ENCODE measurements at places on chromosomes 12 and 14.

DNA sequence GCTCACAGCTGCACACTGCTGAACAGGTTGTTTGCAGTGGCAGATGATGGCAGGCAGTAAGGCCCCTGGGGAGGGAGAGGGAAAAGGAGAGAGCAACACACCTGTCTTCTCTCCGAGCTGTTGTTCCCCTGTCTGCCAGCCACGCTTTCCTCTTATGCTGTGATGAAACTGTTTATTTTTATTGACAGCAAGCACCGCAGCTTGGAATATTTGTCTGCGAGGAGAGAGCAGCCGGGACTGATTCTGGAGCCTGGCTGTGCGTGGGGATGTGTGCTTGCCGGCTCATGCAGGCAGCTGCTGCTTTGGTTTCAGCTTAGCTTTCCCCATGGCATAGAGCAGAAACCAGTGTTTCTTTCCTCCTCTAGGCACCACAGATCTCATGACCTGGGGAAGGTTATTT, 58.7 kb upstream of the KCNA5 start:
- no peak for DNase-seq

DNA sequence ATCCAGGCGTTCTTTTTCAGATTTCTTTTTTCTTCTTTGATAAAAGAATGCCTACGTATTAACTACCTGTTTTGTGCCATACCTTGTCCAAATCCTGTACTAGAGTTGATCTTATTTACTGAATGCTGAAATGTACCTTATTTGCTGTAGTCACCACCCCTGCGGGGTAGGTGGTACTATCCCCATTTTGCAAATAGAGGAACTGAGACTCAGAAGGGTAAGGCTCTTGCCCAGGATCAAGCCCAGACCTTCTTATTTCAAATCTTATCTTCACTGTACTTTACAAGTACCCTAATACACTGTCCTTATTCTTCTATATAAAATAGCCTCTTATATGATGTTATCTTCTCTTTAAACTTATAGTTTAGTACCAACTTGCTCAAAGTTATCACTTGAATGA, 206.5 kb downstream of the SLC41A2 start:
- no peak for DNase-seq

DNA sequence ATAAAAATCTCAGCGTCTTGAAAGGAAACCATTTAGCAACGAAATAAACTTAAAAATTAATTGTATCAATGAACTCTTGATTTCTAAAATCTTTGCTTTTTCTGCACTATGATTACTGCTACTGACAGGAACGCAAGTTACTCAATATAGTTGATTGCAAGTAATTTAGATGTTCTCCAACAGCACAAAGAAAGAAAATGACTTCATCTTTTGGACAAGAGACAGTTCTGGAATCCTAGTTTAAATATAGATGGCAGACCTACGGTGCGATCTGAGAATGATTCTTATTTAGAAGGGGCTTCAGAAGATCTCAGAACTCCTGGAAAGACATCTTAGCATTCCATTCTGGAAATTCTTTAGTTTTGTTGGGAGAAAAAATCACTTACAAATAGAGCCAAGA, 1.4 kb upstream of the SUDS3 start:
- no peak for DNase-seq

DNA sequence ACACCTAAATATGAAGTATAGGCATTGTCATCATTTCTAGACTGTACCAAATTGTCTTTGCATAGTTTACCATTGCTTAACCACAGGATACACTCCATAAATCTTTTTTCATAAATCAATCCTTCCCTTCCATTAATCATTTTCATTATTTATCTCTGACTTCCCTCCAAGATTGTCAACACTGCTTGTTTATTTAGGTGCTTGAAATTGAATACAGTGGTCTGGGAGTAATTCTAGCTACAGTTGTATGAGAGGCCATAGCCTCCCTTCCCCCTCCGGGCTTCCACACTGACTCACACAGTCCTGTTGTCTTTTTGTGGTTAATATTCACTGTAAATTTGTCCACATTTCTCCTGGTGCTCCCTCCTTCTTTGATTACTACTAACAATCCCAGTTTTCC, 114.2 kb upstream of the ARID2 start:
- DNase-seq: no peak

DNA sequence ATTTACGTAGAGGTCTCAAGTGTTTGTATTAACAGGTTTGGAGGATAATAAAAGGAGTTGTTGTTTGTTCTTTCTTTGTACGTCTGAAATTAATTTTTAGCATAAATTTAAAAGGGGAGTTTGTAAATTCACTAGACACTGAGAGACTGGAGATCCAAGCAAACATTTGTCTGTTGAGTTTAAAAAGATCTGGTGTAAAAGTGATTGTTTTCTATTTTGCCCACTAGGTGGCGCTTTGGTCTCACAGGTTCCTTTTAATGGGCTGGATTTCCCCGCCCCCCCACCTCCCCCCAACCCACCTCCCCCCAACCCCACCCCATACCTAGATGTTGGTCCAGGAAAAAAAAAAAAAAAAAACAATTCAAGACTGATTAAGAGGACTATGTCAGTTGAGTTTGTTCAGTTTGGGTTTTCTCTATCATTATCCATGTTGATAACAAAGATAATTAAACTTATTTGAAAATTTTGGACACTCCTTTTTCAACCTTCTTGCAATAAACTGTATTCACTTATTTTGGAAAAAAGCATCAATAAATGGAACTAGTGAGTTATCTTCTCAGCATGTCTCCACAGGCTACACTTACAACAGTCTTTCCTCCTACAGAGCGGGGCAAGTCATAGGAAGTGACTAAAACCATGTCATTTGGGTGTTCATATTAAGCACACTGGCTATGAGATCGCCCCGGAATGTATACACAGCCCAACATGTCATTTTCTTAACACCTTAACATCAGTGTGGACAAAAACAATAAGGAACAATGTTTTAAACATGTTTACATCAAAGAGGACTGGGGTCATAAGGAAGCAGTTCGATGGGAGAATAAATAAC, 841.1 kb downstream of the NRXN3 start:
- DNase-seq: no peak

GRCh38 chr12:76288218-76288617, 60.0 kb downstream of the BBS10 start:
- DNase-seq: no peak

GRCh38 chr12:112615196-112615595, 176.4 kb upstream of the RPH3A start:
- no peak for DNase-seq

- no peak for DNase-seq
Observed at GRCh38 chr12:59620326-59620725, 24.5 kb downstream of the SLC16A7 start.

GRCh38 chr14:93914278-93914677, 12.9 kb upstream of the FAM181A start:
- DNase-seq: no peak

DNA sequence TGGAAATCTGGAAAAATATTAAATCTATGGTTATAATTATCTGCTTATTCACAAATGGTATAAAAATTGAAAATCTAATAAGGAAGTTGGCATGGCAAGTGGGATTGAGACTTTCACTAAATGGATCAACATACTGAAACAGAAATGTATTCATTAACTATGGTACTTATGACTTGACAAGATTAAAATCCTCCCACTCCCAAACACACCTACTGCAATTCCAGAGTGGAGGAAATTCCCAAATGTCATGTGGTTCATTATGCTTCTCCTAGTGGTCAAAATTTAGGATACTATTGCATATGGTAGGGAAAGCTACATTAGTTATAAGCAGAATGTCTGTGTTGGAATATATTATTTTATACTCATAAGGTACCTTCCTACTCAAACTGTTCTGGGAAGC, 265.3 kb upstream of the PRICKLE1 start:
- no peak for DNase-seq

DNA sequence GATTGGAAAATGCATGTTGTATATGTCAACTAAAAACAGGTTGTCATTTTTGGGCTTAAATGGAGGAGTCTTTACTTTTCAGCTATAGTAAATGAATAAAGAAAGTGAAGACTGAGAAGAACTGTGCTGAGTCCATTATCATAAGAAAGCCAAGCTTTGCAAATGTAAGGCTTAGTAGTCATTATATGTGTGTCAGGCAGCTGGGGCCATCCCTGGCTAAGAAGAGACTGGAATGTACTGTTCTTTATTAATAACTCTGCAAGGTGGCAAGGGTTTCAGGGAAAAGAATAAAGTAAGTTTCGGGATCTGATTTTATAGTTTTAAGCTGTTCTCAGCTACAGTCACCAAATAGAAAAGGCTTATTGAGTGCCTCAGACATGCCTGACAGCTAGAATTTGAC, 48.7 kb downstream of the SRGAP1 start:
- no peak for DNase-seq

GRCh38 chr12:10088955-10089900, 9.6 kb downstream of the CLEC1A start:
- no peak for DNase-seq

DNA sequence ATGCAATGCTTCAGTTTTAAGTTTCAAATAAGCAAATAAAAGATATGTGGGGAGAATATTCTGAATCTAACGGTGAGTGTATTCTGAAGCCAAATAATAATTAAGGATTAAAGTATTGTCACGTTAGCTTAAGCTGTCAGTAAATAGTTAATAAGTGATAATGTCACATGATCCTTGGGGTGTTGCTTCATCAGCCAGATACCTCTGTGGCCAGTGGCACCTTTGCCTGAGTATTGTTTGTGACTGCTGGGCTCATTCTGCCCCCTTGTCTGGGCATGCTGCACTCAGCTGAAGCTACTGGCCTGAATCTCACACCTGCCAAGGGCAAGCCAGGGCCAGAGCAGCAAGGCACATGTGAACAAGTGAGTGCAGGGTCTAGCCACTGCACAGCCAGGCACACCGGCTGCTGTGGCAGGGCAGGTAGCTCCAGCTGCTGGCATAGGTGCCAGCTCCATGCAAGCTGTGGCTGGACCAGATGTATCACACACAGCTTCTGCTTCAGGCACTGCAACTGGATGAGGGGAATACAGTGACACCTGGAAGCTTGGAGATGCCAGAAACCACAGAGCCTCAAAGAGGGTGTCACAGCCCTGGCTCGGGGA, 739.7 kb downstream of the SLC6A15 start:
- DNase-seq: no peak

DNA sequence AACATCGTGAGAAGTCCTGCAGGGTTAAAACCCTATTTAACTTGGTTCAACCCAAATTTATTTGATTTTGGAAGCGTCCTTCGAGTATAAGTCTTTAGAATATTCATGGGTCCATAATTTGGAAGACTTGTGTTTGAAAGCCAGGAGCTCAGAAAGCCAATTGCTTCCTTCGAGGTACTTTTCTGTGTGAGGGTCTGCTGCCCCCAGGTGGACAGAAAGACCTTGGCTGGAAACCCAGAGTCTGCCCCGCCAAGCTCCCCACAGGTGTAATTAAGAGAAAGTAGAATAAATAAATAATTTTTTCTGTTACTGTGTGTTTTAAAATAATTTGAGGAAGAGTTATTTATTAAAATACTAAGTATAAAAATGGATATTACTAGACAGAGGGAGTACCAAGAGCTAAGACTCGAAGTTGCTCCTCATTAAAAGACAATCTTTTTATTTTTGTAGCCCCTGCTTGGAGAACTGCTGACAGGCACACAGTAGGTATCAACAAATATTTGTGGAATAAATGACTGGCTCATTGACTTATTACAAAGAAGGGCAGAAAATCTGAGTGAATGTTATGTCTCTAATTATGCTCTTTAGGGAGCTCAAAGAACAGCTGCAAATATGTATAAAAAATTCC, 105.8 kb downstream of the PAH start:
- DNase-seq: no peak

GRCh38 chr12:113064395-113065125, 8.0 kb downstream of the DTX1 start:
- DNase-seq: no peak

- DNase-seq: no peak
Observed at GRCh38 chr14:100710826-100711462, 15.7 kb upstream of the DLK1 start.

GRCh38 chr14:104929268-104930230, 4.9 kb downstream of the PLD4 start:
- no peak for DNase-seq

DNA sequence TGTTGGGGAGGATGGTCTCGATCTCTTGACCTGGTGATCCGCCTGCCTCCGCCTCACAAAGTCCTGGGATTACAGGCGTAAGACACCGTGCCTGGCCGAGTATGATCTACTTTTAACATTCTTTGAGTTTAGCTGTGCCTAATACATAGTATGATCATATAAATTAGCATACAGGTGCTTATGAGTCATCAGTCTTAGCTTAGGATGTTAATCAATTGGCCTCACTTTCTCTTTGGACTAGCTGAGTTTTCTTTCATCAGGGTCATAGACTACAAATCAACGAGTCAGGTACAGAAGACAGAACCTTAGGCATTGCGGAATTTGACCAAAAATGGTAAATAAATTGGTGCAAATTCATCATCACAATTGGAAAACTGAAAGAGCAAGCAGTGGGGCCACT, 2.2 kb downstream of the SLC25A21 start:
- no peak for DNase-seq

- DNase-seq: no peak
Observed at GRCh38 chr14:82180139-82180538, 646.5 kb upstream of the SEL1L start.

- no peak for DNase-seq
Observed at GRCh38 chr12:23495472-23495871, 454.0 kb downstream of the SOX5 start.
